ENCODE measurements at places on chromosomes 7 and 10.

- DNase-seq = no peak
Observed at GRCh38 chr10:75000748-75001321, 110.6 kb upstream of the SAMD8 start.

DNA sequence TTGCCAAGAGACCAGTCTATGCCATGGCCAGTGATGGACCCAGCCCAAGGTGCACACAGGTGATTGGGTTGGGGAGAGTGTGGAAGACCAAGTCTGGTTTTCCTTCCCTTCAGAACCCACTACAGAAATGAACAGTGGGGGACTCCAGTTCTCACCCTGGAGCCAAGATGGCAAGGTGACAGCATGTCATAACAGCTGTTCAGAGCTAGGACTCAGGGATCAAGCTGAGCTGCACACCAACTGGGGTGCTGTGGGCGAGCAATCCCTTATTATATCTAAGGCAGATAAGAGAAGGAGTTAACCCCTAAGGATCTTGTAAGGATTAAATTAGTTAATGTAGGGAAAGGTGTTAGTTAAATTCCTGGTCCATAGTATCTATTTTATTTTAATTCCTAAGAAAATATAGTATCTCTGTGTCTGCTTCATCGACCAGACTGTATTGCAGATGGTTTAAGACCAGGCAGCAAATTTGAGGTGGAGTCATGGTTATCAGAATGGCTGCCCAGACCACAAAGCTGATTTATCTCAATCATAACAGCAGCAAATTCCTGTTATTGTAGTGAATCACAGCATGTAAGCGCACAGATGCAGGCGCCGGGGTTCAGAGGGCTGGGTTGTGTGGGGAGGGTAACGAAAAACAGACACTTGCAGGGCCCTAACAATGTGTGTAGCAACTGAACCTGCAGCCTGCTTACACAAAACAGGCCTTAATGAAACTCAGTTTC, 208.7 kb upstream of the ZNF32 start:
- DNase-seq = no peak

DNA sequence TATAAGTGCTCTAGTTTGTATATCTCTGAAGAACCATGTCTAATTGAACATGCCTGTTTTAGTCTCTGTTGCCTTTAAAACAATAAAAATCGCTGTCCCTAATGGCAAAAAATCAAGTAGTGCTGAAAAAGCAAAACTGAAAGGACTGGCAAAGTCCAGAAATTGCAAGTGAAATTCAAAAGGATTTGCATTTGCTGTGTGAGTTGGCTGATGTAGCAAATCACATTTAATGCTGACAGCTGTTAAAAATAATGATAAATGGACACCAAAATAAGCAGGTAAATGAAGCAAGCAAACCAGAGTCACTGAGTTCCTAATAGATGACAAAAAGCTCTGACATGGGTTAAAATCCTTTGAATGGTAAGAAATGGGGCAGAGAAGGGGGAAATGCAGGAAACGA, 874.1 kb downstream of the GRM8 start:
- DNase-seq = no peak

- DNase-seq = no peak
Observed at GRCh38 chr10:6351495-6351894, 148.8 kb downstream of the PFKFB3 start.

DNA sequence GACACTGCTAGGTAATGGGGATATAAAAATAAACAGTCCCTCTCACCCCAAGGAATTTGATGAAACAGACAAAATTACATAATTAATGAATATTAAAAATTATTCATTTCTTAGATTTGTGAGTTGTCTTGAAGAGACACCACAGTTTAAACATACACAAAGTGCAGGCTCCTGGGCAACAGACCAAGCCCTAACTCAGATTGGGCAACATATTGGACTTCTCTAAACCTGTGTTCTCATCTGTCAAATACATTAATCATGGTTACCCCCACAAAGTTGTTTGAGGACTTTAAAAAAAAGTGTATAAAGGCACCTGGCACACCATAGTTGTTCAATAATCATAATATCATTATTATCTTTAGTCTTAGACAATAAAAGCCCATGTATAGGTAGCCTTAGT, 62.5 kb upstream of the CAPZA2 start:
- no peak for DNase-seq

- DNase-seq = no peak
Observed at GRCh38 chr7:95527033-95527775, 41.5 kb downstream of the ASB4 start.

- DNase-seq = no peak
Observed at GRCh38 chr10:14584661-14585060, 190.0 kb downstream of the FAM107B start.

DNA sequence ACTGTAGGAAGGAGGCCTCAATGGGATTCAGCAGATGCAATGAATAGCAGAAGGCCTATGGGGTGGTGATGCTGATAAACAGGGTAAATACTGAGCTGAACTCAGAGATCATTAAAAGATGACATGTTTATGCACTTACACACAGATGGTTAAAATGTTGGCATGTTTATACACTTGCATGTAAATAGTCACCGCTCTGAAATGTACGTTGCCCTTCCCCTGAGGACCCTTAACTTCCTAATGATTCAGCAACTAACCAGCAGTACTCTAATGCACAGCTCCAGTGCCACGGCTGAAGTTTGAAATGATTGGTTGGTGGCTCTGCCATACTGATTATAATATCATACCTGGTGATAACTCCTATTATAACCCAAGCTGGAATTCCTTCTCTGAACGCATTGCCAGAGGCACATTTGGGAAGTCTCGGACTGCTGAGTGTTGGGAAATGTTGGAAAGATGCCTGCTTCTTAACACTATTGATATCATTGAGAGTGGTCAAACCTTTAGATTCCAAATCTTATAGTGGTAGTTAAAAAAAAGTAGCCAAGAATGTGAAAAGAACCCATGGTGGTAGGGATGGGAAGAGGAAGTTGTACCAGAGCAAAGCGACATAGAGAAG, 3.7 kb upstream of the CAV1 start:
- DNase-seq = no peak

DNA sequence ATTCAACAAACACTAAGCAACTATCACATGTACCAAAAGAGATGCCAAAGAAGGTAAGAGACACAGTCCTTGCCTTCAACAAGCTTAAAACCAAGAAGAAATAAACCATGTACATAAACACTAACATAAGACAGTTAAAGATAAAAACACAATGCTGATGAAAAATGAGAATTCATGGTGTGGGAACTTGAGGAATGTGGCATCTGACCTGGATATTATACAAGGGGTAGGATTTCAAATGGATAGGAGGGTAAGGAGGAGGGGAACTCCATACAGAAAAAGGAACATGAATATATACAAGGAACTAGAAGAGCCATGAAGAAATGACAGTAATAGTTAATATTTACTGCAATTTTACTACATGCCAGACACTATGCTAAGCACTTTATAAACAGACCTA, 11.0 kb downstream of the HIBADH start:
- DNase-seq = no peak

GRCh38 chr7:1326511-1326785, 93.8 kb downstream of the UNCX start:
- no peak for DNase-seq

- no peak for DNase-seq
Observed at GRCh38 chr10:97664282-97664850, 22.7 kb downstream of the AVPI1 start.

- no peak for DNase-seq
Observed at GRCh38 chr7:4100148-4100547, 581.9 kb upstream of the FOXK1 start.

DNA sequence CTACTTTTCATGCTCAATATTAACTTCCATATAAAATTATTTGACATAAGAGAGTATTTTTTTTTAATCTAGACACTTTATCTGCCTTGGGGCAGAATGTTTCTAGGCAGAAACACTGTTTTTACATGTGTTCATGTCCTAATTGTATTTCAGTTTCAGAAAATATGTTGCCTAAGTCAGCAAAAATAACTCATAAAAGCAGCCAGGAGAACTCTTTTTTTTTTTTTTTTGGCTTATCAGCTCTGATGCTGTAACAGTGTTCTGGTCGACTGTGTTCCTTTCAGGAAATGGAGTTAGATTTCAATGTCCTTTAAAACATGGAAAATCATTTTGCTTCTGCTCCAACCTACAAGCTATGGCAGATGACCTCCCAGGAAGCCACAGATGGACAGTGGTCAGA, 63.2 kb upstream of the OPALIN start:
- DNase-seq = no peak

- no peak for DNase-seq
Observed at GRCh38 chr7:99096124-99096887, 47.6 kb downstream of the SMURF1 start.

DNA sequence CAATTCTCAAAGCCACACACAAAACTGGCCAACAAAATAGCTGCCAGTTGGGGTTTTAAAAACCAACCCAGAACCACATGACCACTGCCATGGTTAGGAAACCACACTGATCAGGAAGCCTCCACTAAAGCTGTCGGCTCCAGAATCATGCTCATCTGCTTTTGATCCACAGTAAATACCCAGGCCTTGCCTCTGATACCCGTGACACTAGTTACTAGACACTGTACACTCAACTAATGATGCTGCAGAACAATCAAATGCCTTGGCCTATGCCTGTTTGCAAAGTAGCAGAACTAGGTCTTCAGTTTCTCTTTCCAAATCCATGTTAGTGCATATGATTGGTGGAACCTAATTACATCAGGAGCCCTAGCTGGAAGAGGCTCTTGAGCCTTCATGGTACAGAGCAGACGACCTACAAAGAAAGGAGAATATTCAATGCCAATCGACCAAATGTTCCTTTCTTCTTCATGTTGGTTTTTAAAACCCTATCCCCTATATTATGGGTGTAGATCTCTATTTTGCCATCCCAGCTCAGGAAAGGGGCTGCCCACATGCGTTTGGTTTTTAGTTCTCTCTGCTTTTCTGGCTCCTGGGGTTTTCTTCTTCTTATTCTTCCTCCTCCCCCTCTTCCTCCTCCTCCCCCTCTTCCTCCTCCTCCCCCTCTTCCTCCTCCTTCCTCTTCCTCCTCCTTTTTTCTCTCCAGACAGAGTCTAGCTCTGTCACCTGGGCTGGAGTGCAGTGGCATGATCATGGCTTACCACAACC, 76.6 kb downstream of the CNNM2 start:
- no peak for DNase-seq

DNA sequence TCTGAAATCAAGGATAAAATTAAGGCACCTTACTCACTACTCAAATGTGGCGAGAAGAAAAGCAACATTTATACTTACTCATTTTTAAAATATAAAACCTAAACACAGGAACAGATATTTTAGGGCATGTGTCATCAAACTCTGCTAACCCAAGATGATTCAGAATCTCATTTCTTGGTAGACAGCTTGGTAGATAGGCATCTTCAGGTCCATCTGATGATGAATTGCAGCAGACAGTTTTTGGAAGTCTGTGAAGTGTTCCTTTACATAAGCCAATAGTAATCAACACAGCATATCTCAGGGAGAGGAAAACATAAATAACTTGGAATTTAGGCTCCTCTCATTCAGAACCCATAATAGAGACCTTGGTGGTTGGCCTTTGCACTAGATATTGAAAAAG, 3.4 kb downstream of the HIPK2 start:
- DNase-seq = no peak

GRCh38 chr10:116151076-116151475, 121.9 kb downstream of the GFRA1 start:
- DNase-seq = no peak

DNA sequence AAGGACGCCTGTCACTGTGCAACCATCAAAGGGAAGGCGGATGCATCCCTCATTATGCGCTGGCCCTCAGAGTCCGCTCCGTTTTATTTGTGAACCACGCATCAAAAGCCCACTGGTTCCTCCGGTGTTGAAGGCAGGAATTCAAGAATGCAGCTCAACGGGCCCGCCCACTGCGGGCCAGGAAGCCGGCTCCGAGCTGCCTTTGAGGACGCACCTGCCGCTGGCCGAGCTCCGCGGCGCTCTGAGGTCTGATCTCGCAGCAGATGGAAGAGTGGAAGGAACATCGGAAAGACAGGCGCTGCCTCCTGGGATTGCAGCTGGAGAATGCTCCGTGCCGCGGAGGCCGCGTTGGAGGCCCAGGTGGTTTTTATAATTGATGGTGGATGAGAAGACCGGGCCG, 56.9 kb upstream of the ADGRA1 start:
- DNase-seq = no peak

DNA sequence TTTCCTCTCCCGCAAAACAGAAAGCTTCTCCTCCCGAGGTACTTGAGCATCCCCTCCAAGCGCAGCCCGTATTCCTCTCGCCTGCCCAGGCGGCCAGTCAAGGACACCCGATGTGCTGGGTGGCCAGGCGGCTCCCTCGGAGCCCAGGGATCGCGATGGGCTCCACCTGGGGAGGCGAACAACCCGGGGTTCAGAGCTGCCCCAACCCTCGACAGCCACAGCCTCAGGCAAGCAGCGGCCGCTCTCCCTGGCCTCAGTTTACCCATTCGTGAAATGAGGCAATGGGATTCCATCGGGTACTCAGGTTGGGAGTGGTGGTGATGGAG, 147.4 kb downstream of the CYP26A1 start:
- no peak for DNase-seq

DNA sequence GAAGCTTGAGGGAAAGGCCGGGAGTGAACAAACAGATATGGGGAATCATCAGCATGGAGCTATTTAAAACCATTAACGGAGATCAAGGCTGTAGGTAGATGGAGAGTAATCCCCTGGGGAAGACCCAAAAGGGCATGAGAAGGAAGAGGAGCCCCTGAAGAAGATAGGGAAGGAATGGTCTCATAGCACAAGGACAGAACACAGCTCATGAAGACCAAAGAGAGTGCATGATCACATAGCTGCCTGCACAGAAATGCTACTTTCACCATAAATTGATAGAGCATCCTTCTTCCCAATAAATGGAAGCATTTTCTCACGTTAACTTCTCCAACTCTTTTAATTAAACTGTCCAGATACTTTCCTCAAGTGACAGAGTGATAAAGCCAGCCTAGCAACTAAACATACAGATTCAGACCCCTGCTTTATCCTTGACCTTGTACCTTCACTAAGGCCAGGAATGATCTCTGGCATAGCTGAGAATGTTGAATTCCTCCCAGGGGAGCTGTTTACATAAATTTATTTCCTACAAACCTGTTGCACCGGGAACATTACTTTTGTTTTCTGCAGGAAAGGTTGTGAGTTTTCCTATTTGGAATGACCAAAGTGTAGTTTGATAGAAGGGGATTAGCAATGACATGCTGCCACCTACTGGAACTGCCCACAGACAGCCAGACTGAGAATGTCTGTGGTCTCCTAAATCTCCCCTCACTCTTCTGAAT, 110.8 kb upstream of the LRGUK start:
- no peak for DNase-seq

DNA sequence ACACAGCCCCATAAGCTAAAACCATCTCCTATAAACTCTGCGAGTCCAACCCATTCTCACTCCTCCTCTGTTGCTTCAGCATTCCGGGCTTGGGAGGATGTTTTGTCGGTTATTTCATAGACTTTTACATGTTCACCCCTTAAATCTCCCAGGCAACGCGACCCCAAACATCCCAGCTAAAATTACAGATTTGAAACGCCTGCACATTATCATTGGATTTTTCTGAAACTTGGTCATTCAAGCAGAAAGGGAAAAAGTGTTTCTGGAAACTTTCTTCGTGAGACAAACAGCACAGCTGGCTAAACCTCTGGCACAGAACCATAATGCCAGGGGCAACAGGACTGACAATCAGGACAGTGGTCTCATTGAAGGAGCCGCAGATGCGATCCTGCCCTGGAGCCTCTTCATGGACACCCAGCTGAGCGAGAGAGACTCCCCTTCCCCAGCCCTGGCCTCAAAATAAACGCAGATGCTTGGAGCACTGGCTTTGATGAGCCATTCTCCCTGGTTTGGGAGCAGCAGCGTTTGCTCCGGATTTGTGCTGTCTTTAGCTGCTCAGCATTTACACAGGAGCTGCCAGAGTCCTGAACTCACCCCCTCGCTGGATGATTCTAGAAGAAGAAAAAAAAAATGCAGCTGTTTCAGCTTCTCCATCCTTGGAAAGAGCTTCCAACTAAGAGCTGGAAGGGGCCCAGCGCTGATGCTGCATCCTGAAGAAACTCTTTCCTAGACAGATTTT, 30.1 kb downstream of the AFAP1L2 start:
- DNase-seq = no peak

Measured in stimulated activated CD4-positive, alpha-beta T cell treated with anti-CD3 and anti-CD28 coated beads, Interleukin-12 subunit alpha, Interleukin-12 subunit beta, amount 100 ng/mL, for 48 hours (primary cell).